Activated effector memory CD4-positive, alpha-beta T cell treated with anti-CD3 and anti-CD28 coated beads, Interleukin-2, amount 50 U/mL, for 16 hours (primary cell): ENCODE measurements at places on chromosomes 7 and 10.
A peak's percentile ranks its signal among the peaks of the same experiment; 100 is the strongest.

- no peak for DNase-seq
These were observed 22.3 kb downstream of the MRPS33 start for GRCh38 chr7:140992422-140992821.

DNA sequence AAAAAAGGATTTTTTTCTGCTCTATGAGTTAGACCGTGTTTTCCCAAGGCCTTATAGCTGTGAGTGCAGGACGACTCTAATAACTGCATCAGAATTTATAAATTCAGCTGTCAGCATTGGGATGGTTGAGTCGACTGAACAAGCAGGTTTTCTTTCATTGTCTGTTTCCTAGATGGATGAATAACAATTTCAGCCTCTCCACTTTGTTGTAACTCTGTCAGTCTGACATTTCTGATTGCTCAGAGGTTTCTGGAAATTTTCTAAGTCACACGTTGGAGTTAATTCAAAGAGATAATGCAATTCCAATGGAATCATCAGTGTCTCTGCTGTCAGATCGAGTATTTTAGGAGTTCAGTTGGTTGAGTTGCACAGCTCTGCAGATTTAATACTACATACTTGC is 159.2 kb downstream of the CHN2 start:
- no peak for DNase-seq

DNA sequence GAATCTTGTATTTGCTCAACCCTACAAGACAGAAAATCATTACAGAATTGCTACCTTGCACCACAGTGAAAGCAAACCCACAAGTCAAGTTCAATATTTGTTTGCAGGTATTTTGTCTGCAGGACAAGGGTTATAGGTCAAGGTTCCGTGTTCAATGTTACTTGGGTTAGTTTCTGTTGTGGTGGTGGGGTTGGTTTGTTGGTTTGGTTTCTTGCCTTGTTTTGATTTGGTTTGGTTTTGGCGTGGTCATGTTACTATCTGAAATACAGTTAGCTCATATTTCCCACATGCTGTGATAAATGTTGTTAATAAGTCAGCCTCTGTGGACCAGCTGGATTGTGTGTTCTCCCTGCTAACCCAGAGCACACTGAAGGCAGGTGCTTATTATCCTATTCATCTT is 75.6 kb upstream of the INSIG1 start:
- DNase-seq, result no peak

GRCh38 chr10:128895473-128895872 is 571.6 kb upstream of the MGMT start:
- no peak for DNase-seq

DNA sequence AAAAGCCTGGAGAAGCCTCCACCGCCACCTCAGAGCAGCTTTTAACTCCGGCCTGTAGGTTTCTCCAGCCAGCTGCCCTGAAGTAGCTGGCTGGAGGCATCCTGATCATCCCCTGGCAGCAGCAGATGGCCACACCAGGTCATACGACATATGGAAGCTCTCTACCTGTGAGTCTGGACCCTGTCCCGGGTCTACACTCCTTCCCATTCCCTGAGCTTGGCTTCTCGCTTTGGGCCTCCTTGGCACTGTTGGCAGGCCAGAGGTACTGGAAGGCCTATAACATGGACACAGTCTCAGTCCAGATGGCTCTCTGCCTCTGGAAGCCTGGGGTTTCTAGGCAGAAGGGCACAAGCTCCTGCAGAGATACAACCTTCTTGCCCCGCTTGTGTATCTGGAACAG is 43.5 kb upstream of the TRIM8 start:
- no peak for DNase-seq

DNA sequence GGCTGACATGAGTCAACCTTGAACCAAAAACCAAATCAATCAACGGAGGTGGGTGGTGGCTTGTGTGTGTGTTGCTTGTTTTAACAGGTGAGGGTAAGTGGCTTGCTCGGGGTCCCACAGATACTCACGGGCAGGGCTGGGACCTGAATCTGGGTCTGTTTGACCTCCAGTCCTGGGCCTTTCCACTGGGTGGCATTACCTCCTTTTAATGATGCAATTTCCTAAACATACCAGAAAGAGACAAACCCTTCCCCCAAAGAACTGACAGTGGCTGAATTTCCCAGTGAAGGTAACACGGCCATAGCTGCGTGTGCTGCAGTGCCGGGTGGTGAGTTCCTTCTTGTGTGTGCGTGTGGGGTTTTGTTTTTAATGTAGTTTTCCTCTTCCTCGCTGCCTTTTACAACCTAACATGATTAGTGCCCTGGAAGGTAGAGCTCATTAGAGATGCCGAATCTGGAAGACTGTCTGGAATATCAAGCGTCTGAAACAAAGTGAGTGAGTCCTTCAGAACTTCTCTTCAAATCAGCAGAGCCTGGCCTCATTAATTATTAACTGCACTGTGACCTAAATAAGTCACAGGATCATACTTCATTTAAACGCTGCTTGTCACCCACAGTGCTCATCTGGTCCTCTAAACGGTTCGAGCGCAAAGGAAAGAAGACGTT is 166.1 kb upstream of the TCERG1L start:
- no peak for DNase-seq

- DNase-seq, result peak; percentile 52
These were observed 15.7 kb upstream of the CRYGN start for GRCh38 chr7:151455690-151456089.

GRCh38 chr10:71390461-71390835 is 6.3 kb upstream of the CDH23 start:
- DNase-seq, result no peak

DNA sequence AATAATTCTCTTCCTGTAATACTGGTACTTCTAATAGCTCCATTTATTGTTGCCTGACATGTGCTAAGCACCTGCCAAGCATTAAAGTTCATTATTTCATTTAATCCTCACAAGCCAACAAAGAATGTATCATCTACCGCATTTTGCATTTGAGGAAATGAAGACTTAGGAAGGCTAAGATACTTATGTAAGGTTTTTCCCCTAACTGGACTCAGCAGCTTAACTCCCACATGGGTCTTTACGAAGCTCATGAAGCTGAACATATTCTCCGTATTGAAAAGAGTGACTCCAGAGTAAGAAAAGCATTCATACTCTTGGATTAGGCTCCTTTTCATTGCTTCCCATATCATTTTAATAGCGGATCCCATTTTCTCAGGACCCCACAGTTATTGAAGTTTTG is 155.7 kb upstream of the TMEM72 start:
- no peak for DNase-seq

- peak; percentile 80 for DNase-seq
These were observed 240.9 kb upstream of the KAT6B start for GRCh38 chr10:74585231-74586087.

DNA sequence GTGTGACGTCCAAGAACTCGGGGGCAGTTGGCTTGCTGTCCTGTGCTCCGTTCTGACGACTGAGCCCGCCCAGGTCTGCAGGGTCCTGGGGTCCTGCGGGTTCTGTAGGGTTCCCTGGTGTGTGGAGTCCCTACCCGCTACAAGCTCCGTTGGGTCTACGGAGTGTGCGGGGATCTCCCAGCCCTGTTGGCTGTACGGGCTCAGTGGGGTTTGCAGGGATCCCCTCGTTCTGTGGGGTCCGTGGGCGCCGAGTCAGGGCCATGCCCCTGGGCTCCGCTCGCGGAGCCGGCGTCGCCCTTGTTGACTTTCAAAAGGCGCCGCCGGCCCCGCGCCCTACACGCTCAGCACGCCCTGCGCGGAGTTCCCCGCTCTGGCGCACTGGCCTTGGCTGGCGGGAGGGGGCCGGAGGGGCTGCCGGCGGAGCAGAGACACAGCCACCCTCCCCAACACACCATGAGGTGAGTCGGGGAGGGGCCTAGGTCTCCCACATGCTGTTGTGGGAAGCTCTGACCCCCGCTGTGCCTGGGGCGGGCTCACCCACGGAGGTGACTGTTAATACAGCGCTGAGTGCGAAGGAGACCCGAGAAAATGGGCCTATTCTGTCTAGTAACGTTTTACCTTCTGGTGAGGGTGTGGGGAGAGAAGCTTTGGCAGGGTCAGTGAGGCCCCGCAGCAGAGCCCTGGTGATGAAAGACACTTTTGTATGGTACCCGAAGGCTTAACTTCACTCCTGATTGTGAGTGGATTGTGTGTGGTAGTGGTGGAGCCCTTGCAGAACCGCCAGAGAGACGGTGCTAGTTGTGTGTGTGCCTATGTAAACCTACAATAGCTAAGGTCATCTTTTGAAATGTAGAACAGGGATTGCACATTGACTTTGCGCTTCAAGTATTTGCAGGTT is 8.1 kb downstream of the TASOR2 start:
- DNase-seq, result peak; percentile 85

DNA sequence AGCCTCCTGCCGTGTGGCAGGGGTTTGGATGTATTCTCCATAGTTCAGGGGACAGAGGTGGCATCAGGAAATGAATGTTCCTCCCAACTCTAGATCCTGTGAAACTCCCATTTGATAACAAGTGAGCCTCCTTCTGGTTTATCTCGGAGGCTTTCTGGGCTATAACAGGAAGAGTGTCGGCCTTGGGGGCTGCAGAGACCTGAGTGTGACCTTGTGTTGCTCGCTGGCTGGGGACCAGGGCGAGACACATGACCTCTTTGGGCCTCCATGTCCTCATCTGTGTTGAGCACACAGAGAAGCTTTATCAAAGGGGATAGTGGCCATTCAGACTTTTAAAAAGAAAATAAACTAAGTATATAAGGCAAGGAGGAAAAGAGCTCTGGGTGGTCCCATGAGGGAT is 78.0 kb upstream of the SMNDC1 start:
- no peak for DNase-seq

- DNase-seq, result no peak
These were observed 2.6 kb downstream of the CLDN4 start for GRCh38 chr7:73833251-73833919.
